ENCODE measurements at places on chromosomes 2 and 18.

DNA sequence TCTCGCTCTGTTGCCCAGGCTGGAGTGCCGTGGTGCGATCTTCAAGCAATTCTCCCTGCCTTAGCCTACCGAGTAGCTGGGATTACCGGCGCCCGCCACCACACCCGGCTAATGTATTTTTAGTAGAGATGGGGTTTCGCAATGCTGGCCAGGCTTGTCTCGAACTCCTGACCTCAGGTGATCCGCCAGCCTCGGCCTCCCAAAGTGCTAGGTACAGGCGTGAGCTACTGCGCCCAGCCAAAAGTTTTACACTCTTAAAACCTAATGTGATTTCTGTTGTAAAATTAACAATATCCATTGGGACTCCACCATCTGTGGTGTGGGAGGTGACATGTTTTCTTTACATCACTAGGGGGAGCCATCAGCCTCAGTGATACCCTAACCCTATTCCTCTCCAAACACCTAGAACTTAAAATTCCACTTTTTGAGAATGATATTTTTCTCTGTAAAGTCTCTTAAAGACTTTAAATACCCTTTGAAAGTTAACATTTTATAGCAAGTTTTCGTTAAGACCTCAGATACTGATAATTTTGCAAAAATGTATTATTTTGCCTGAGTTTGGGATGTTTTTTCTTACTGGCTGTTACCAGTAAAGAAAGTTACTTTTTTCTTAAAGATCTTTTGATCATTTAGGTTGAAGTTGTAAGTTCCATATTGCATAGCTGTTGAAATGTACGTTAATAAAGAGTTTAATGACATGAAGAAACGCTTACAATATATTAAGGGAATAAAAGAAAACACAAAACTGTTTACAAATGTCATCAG lies 11.6 kb upstream of the EIF2AK2 start:
- DNase-seq, result peak; percentile 71

DNA sequence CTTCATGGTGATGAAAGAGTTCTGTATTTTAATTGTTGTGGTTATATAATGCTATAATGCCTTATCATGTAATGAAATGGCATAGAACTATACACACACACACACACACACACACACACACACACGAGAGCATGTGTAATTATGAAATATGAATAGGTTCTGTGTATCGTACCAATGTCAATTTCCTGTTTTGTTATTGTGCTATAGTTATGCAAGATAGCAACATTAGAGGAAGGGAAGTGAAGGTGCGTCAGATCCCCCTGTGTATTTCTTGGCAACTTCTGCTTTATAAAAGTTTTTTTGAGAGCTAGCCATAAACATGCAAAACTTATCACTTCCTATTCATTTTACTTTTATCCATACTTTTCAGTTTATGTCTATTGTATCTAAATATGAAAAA lies 60.7 kb upstream of the ARHGAP15 start:
- DNase-seq, result no peak

- DNase-seq, result no peak
Measured at GRCh38 chr2:240819858-240820606, at the start of gene KIF1A. TSS of gene KIF1A (minus strand) at chr2:240820219. CDS start at chr2:240797752, 22,467 bp downstream.

DNA sequence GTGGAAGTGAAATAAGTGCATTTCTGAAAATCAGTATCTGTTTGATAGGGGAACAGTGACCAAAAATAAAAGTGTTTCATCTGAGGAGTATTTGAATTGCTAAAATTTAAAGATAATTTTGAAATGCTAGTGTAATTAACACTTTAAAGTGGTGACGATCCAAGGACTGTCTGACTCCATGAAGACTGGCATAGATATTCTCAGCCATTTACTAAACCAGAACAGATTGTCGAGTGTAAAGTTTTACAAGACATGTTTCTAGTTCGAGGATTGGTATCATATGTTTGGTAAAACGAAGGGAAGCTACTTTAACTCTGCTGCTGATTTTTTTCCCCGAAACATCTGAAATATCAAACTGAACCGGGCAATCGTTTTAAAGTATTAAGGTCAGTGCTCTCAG lies 417.9 kb downstream of the EPHA4 start:
- DNase-seq, result no peak

- no peak for DNase-seq
Measured at GRCh38 chr2:177675825-177676224, 283.3 kb downstream of the AGPS start.

- no peak for DNase-seq
Measured at GRCh38 chr2:149715894-149716293, 128.3 kb upstream of the MMADHC start.

GRCh38 chr2:142938240-142938639 lies 60.8 kb downstream of the KYNU start:
- DNase-seq, result no peak

DNA sequence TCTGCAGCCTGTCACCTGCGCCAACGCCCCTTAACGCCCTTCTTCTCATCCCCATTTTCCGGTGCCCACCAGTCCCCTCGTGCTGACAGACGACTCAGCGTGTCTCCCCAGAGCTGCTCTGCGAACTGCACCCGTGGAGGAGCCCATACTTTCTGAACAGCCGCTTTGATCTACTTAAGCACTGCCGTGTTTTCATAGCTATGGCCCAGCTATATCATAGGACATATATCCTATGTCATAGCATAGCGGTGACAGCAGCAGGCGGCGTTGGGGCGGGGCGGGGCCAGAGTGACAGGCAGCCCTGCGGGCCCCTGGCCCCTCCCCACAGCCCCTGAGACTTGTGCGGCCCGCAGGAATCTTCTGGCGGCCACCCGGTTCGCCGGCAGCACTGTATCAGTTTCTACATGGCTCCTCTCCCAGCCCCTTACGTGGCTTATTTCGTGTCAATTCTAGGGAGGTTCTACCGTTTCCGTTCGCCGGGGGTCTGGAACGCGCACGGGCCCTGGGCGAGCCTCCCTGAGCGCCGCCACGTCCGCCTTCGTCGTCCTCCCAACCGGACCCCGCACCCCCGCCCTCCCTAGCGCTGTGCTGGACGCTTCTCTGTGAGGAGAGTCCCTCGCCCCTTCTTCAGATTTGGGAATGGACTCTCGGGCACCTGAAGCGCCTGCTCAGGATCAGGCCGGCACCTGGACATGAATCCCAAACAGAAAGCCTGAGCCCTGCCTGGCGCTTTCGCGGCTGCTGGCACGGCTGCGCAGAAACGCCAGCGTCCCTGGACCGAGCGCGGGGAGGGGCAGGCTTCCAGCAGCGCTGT lies 35.4 kb downstream of the PTPN18 start:
- peak; percentile 85 for DNase-seq

Measured in AG08395 (cell line).